C1 segment of cervical spinal cord (tissue), 14 donors: ENCODE measurements at places on chromosomes 11 and 22.

GRCh38 chr22:42717197-42717928, 3.3 kb downstream of the A4GALT start:
- DNase-seq: no peak

- DNase-seq: no peak
These were observed 396.2 kb downstream of the BUD13 start for GRCh38 chr11:116376547-116376946.

- no peak for DNase-seq
These were observed 52.0 kb downstream of the CASP12 start for GRCh38 chr11:104846216-104846615.

GRCh38 chr22:29799217-29799680, 32.1 kb downstream of the UQCR10 start:
- DNase-seq: peak; percentile 78

DNA sequence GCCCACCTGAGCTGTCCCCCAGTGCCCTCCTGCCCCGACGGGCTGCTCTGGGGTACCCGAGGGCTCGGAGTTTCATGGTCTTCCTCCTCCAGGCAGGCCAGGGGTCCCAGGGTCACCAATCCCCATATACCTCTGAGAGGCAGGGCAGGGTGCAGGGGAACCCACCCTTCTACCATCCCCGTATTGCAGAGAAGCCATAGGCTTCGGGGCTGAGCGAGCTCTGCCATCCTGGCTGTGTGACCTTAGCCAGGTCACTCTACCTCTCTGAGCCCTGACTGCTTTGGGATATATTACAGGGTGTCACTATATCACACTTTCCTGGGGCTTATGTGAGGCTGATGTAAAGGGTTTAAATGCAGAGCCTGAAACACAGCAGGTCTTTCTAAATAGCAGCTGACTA, 57.4 kb downstream of the NAT10 start:
- no peak for DNase-seq

DNA sequence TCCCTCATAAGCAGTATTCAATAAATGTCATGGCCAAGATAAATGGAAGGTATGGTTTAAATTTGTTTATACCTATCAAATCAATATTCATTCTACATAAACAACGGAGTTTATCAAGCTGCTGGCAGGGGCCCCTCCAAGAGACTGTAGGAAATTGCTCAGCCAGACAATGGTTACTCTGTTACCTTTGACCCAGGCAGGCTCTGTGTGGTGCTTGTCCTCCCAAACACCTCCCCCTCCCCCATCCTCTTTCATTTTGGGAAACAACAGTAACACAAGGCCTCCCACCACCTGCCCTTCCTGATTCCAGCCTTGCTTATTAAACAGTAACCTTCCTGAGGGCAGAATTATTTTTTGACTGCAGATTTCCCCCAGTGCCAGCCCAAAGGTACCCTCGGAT, 10.5 kb upstream of the ZBTB16 start:
- no peak for DNase-seq

GRCh38 chr11:95095858-95096587, 6.4 kb downstream of the ENDOD1 start:
- DNase-seq: no peak

- DNase-seq: no peak
These were observed 11.4 kb downstream of the PAX6 start for GRCh38 chr11:31799435-31800397.

DNA sequence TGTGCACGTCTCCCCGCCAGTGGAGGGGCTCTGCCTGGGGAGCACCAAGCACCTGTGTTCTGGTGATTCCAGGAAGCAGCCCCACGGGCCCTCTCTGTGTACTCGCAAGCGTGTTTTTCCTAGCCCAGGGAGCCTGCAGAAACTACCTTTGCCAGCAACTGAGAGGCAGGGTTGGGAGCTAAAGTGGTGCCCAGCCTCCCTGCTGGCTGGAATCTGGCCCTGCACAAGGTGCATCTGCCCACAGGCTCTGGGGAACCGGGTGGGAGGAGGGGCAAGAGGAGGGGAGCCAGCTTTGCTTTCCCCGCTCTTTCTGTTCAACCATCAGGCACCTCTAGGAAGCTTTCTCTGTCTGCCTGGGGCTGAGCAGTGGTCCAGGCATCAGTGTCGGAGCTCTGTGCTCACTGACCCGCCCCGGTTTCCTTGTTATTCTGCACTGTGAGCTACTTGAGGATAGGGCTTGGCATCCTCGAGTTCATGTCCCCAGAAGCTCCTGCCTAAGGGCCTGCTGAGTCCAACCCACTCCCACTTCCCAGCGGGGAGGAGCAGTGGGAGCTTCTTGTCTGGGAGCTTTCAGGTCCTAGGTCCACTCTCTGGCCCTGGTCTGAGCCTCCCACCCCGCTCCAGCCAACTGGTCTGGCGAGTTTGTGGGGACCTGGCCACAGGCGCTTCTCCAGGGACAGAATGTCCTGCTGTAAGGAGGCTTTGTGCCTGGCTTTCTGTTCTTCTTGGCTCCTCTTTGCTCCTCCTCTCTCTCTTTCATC, 14.9 kb downstream of the DAGLA start:
- DNase-seq: no peak

GRCh38 chr11:77069336-77069968, 2.7 kb downstream of the CAPN5 start:
- no peak for DNase-seq

GRCh38 chr11:32053151-32053888, 37.6 kb upstream of the RCN1 start:
- DNase-seq: no peak
